ENCODE measurements at places on chromosomes 6 and 20. TPM values are rescaled to one million over a fixed set of nuclear protein-coding genes. Genes with fewer than 3 reads are reported as not detected.

CLPSL1 gene
- total RNA-seq: not detected

FAM83B gene
- total RNA-seq: 0.43 TPM

STMND1 gene
- total RNA-seq: not detected

SCUBE3 gene
- 10.0 TPM for total RNA-seq

SPATS1 gene
- total RNA-seq: not detected

OR2B6 gene
- not detected for total RNA-seq

ANKEF1 gene
- 0.97 TPM for total RNA-seq

RBPJL gene
- total RNA-seq: not detected

RNF144B gene
- 0.97 TPM for total RNA-seq
